Occipital lobe (tissue), 3 donors: ENCODE measurements at places on chromosomes 4 and X.

GRCh38 chr4:176883108-176883550, 90.4 kb upstream of the VEGFC start:
- no peak for DNase-seq

GRCh38 chrX:125387945-125388344, 68.3 kb downstream of the TEX13C start:
- DNase-seq: no peak

DNA sequence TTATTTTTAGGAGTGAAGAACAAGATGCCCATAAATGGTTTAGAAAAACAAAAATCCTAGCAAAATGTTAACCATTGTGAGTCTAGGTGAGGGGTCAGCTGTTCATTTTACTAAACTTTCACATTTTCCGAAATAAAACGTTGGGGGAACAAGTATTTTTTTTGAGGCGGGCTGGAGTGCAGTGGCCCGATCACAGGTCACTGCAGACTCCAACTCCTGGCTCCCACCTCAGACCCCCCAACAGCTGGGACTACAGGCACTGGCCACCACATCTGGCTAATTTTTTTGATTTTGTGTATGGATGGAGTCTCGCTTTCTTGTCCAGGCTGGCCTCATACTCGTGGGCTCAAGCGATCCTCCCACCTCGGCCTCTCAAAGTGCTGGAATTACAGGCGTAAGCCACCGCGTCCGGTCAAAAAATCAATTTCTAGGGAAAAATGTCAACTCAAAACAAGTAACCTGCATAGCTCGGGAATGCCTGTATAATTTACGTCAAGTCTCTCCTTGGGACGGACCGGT, 742 bp upstream of the TAF1 start:
- DNase-seq: no peak

GRCh38 chrX:17525762-17526555, 151.0 kb downstream of the NHS start:
- no peak for DNase-seq

GRCh38 chr4:7328913-7329638, 105.7 kb downstream of the PSAPL1 start:
- no peak for DNase-seq

- no peak for DNase-seq
These were observed 81.1 kb downstream of the FRAS1 start for GRCh38 chr4:78138252-78138651.

DNA sequence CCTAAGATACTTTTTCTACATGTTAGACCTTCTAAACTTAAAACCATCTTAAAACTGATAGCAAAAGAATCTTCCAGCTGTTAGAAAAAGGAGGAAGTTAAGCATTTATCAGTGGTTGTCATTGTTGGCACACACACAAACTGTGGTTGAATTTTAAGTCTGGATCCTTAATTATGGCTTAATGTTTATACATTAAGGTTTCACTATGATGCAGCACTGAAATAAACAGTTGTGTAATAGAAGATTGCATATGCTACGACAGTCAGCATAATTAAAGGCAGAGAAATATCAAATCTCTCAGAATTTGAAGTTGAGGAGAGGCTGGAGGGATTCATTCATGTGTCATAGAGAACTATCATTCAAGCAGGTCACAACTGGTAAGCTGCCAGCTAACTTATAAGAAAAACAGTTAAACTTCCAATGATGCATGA, 32.3 kb downstream of the ADGRA3 start:
- DNase-seq: no peak

- no peak for DNase-seq
These were observed 321.3 kb downstream of the RAB28 start for GRCh38 chr4:13162886-13163285.

GRCh38 chrX:56975611-56976010, 19.7 kb downstream of the SPIN3 start:
- DNase-seq: no peak

DNA sequence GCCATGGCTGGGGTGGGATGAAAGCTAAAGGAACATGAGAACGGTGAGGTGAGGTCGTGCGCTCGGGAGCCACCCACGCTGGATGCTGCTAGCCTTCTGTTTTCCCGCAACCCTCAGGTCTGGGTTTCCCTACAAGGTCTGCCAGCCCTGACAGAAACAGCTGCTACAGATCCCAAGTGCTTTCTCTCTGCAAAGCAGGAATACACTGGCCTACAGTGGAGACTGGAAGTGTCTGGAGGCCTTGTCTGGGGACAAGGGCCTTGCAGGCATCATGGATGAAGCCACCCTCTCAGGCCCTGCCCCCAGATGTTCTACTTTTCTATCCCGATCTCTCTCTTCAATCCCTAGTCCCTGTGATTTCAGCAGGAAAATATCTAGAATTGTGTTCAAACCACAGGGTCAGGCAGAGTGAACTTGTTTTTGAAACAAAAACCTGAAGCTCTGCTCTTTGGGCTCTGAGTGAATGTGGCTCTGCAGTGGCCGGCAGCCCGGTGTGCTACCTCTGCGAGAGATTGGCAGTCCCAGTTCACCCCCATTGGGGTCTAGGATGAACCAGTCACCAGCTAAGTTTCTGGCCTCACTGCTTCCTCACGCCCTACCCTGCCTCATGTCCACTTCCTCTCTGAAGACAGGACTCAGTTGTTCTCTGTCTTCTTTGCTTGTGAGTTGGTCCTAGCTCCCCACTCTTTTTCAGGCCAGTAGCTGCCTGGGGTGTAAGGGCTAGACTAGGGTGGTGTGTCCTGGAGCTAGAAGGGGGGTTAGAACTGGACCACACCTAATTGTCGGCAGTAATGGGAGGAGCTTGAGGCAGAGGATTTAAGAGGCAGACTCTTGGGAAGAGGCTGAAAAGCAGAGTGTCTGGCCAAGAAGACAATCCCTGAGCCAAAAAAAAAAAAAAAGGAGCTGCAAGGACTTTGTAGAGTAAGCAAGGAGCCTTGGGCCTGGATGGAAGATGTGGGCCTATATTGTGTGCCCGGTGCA, 89.6 kb downstream of the RTL5 start:
- DNase-seq: no peak
